HFFc6 (cell line): ENCODE measurements at places on chromosomes 1 and 21. TPM values are rescaled to one million over a fixed set of nuclear protein-coding genes. Genes with fewer than 3 reads are reported as not detected.

The SLC1A7 gene
- total RNA-seq, result 0.15 TPM in 1 of 3 replicates, not detected in the others

DNA sequence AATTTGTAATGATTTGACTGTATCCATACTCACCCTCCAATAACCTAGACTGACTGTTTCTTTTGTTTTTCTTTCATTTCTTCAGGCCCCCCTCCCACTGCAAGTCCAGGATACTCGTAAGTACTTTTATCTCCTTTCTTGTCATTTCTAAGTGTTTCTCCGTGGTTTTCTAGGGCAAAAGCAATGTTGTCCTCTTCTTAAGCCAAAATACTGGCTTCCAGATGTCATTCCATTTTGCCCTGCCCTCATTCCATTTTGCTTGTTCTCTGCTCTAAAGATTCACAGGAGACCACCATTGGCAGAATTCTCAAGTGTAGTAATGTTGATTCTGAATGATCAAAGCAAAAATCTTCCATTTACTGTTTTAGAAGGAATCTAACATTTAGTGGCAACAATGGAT, 152.8 kb upstream of the UBE2U start:
- DNase-seq, result no peak

- no peak for DNase-seq
These were observed 17.4 kb downstream of the LDLRAP1 start for GRCh38 chr1:25560788-25561187.

The KRTAP12-2 gene
- not detected in 3 replicates for total RNA-seq

DNA sequence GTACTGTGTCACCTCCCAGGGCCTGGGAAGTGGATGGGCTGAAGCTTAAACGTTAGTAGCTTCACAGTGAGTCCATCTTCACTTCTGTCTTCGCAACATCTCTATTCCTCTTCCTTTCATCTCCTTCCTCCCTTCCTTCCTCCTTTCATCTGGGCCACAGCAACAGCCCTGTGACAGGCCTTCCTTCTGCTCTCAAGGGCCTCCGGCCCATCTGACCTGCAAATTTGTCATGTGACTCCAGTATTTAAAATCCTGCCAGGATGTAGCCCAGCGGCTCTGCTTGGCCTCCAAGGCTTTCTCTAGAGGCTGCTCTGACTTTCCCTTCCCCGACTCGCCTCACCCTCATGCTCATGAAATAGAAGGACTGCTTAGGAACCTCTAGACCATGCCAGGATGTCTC, 10.9 kb upstream of the BATF3 start:
- no peak for DNase-seq
